Stimulated activated CD4-positive, alpha-beta T cell treated with anti-CD3 and anti-CD28 coated beads, TNF-alpha, amount 100 ng/mL, for 24 hours (primary cell): ENCODE measurements at places on chromosomes 5 and 9.

GRCh38 chr5:2761921-2762488, 10.5 kb upstream of the IRX2 start:
- DNase-seq, result no peak

DNA sequence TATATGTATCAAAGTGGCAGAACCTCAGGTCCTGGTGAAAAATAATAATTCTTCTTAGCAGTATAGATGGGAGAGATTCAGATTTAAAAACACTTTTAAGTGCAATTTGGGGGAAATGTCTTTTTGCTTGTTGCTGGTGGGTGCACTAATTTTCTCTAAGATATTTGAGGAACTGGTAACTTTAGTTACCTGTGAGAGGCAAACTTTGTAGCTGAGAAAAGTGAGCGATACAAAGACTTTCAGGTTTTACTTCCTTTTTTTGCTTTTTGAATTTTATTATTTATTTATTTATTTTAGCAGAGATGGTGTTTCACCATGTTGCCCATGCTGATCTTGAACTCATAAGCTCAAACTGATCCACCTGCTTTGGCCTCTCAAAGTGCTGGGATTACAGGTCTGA, 303.1 kb upstream of the PTGER4 start:
- DNase-seq, result no peak

DNA sequence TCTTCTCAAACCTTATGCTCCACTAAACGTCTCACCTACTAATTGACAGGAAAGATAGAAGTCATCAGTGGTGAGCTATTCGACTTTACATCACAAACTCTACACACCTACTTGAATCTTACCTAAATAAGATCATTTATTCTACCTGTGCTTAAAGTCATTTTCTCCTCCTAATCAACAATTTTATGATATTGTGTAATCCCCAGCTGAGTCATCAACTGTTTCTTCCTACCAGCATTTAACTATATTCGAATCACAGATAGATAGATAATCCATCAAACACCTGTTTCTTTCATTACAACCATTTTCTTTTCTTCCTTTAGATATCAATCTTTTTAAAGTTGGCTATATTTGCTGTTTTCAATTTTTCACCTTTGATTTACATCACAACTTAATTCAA, 181.5 kb downstream of the LPAR1 start:
- DNase-seq, result no peak

DNA sequence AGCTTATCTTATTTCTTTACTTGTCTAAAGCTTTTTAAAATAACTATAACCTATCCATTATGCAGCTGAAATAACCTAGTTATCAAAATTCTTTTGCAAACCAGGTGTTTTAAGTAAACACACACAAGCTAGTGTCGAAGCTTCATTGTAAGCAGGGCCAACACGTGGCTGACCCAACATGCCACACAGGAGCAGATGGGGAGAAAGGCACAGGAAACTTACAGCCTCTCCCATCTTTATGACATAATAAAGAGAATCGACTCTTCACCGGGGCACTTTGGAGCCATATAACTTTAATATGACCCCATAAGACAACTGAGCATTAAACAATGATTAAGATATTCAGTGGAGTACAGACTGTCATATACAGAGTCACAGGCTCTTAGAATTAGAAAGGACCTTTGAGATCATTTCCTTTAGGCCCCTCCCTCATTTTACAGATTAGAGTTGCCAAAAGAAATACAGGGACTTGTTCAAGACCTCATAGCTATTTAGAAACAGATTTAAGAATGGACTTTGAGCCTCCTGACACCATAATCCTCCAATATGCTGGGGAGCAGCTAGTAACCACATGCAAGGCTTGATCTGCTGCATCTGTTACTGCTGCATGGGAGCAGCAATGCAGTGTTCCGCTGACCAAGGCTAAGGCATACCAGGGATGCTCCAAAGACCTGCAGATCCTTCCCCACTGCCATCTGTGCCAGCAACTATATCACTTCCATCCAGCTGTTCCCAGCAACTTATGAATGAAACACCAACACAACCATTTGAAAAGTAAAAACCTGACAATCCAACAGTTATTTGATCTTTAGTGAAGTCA, 75.4 kb downstream of the RASEF start:
- DNase-seq, result no peak

DNA sequence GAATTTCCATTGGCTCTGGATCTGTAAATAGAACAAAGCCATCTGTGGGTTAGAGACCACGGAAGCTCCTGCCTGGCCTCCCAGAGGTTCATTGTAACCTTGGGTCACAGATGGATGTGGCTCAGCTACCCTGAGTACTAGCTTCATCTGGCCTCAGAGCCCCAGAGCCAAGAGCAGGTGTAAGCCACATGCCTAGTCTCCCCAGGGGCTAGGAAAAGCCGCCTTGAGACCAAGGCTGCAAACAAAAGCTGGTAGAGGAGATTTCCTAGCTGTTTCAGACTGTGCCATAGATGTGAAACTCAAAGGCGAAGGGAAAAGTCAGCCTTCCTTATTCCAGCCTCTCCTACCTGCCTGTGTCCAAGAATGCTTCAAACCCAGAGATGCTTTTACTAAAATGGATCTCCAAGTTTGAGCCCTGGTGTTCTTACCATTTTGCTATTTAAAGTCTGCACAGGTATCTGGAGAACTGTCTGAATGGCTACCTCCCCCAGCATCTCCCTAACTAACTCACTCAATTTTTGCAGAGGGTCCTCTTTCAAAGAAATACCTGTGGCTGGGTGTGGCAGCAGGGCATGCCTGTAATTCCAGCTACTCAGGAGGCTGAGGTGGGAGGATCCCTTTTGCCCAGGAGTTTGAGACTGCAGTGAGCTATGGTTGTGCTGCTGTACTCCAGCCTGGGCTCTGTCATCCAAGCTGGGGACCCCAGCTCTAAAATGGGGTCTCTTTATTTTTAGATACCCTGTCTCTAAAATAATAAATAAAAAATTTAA, 42.3 kb upstream of the MAP1B start:
- DNase-seq, result no peak

GRCh38 chr9:134770972-134771971, 109.3 kb upstream of the FCN2 start:
- no peak for DNase-seq

DNA sequence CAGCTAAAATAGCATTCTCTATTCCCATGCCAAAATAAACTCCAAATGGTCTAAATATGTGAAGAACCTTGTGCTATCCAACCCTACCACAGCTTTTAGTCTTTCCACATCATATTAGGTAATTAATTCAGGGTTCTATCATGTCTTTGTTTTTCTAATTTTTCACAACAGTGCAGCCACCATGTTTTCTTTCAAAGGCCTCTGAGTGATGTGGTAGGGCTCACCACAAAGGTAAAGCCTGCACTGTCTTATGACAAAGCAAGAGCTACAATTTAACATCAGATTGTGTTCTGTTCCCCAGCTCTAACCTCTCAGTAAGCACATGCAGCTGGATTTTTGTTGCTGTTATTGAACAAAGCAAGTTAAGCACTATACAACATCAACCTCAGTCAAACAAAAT, 52.4 kb downstream of the MEF2C start:
- DNase-seq, result no peak

- no peak for DNase-seq
These were observed 136.4 kb downstream of the SLIT3 start for GRCh38 chr5:169164481-169164925.

DNA sequence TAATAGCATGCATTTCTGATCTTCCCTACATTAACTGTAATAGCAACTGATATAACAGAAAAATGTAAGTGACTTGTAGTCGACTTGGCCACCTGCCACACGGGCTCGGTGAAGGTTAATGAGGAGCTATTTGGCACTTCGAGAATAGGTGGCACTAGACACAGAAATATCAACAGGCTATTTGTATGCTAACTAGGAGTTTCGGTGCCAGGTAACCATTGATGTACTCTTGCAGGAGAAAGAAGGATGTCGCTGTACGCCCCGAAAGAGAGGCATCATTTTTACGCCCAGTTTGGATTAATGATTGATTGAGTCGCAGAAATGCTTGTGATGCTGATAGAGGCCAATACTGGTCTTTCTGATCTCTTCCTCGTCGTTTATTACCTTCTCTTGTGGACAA, 516 bp upstream of the DMRT2 start:
- DNase-seq, result no peak

DNA sequence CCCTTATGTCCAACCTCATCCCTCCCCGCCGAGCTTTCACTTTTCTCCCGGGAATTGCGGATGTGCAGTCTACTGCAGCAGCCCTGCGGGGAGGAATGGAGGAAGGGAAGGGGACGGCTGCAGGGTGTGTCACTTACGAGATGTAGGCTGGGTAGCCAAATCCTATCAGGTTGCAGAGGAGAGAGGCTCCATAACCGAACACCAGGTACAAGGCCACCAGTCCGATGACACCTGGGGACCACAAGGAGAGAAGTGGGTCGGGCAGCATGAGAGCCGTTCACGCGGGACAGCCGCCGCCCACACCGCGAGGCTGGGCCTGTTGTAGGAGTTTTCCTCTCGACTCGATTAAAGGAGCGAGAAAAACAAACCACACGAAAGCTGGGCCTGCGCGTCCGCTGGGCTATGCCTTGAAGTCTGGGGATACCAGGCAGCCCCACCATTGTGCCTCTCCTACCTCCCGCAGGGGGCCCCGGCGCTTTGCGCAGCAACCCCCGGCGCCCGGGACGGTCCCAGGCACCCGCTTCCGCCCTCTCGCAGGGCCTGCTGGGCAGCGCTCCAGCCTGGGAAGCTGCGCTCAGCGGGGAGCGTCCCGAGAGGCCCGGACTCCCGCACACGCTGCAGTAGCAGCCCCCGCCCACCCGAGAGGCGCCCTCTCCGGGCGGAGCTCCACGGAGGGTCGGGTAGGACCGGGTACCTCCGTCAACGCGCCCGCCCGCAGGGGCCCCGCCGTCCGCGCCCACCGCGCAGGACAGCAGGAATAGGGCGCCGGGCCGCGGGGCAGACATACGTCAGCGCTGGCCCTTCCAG, 798 bp downstream of the REEP5 start:
- peak; percentile 57 for DNase-seq

DNA sequence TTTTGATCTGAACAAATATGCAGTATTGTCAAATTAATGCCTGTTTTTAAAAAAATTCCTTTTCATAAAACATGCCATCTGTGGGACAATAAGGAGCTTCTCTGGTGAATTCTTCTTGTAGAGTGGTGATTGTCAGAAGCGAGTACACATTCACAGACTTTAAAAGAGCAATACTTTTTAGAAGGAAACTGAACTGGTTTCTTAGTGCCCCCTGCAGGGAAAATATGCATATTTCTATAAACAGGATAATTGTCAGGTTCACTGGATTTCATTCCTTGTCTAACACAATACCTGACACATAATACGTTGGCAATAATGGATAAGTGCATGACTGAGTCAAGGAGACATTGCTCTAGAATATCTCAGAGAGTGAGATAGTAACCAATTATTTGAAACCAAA, 133.7 kb downstream of the KIF4B start:
- no peak for DNase-seq

DNA sequence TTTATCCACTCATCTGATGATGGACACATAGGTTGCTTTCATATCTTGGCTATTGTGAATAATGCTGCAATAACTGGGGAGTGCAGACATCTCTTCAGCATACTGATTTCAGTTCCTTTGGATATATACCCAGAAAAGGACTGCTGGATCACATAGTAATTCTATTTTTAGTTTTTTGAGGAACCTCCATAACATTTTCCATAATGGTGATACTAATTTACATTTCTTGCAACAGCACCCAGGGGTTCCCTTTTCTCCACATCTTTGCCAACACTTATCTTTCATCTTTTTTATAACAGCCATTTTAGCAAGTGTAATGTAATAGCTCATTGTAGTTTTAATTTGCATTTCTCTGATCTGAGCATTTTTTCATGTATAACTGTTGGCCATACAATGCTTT, 34.1 kb upstream of the NR4A3 start:
- no peak for DNase-seq

- no peak for DNase-seq
These were observed 422.7 kb downstream of the DMAC1 start for GRCh38 chr9:7376833-7377232.

DNA sequence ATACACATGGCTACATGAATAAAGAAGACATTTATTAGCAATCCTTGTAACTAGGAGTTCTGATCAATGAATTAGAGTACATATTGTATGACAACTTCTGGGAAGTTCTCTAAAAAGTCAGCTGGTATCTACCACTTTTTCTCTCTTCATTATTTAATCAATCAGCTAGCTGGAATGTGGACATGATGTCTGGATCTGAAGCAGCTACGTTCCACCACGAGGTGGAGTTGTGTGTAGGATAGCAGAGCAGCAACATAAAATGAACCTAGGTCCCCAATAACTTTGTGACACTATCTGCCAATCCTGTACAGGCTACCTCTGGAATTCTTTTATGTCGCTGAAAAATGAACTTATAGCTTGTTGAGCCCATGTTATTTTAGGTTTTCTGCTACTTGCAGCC, 32.9 kb upstream of the ENTREP1 start:
- no peak for DNase-seq

GRCh38 chr5:169242175-169242848, 58.6 kb downstream of the SLIT3 start:
- DNase-seq, result no peak
